Effector memory CD8-positive, alpha-beta T cell (primary cell): ENCODE measurements at places on chromosomes 12 and 14.
A peak's percentile ranks its signal among the peaks of the same experiment; 100 is the strongest.

DNA sequence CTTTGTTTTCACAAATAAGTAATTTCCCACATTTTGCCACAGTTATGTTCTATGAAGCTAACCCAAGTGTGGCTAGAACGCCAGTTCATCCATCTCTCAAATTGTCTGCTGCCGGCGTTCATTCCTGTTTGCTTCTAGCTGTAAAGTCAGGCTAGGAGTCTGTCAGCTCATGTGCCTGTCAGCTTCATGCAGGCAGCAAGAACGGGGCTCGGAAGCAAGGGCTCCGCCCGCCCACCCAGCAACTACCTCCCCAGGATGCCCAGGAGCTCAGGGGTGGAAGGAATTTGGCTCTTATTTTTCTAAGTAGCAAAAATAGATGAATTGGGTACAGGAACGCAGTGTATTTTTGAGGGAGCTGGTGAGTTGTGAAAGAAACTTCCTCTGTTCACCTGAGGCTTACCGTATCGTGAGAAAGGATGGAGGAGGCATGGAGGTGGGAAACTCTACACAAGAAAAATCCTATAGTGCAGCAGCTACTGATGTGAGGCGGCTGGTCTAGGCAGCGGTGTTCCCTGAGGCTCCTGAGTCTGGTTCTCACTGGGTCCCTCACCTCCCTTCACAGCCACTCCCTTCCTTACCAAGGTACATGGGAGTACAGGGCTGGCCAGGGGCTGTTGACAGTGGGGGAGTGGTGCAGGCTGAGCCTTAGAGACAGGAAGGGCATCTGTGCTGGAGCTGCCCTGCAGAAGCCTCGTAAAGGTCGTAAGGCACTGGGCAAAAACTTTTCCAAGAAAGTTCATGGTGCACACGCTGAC, 54.5 kb upstream of the AMN start:
- no peak overlapping the region for H3K27ac ChIP-seq
- H3K4me1 ChIP-seq: peaks cover 13% of the 10 kb centered on the region
- H3K4me3 ChIP-seq: no peak overlapping the region
- no peaks in the 10 kb centered on the region for H3K27me3 ChIP-seq
- peaks cover 11% of the 10 kb centered on the region for H3K36me3 ChIP-seq

- DNase-seq: peak; percentile 78
- peak overlapping the region; percentile 96 for H3K27ac ChIP-seq
- peaks cover 20% of the 10 kb centered on the region for H3K36me3 ChIP-seq
- no peaks in the 10 kb centered on the region for H3K27me3 ChIP-seq
- peak overlapping the region; percentile 76 for H3K4me3 ChIP-seq
Measured at GRCh38 chr14:68685419-68686204, 107.3 kb downstream of the ZFP36L1 start.

- H3K27me3 ChIP-seq: no peaks in the 10 kb centered on the region
- peaks cover 19% of the 10 kb centered on the region for H3K4me1 ChIP-seq
- no peak overlapping the region for H3K4me3 ChIP-seq
- H3K36me3 ChIP-seq: peaks cover 66% of the 10 kb centered on the region
- peak overlapping the region; percentile 50 for H3K27ac ChIP-seq
Measured at GRCh38 chr14:50773632-50774541, 57.1 kb downstream of the NIN start.

DNA sequence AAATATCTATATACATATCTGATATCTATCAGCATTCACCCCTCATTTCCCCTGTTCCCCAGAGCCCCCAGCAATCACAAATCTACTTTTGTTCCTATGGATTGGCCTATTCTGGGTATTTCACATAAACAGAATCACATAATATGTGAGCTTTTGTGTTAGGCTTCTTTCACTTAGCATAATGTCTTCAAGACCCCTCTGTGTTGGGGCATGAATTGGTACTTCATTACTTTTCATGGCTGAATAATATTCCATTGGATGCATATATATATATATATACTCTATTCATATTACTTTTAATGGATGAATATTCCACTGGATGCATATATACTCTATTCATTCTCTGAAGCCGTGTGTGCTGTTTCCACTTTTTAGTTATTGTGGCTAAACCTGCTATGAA, 28.7 kb downstream of the CAMKK2 start:
- H3K27ac ChIP-seq: no peak overlapping the region
- H3K27me3 ChIP-seq: no peaks in the 10 kb centered on the region
- no peaks in the 10 kb centered on the region for H3K4me1 ChIP-seq
- H3K4me3 ChIP-seq: no peak overlapping the region
- peaks cover 43% of the 10 kb centered on the region for H3K36me3 ChIP-seq

- peaks cover 21% of the 10 kb centered on the region for H3K27me3 ChIP-seq
- no peak overlapping the region for H3K27ac ChIP-seq
- DNase-seq: no peak
- H3K36me3 ChIP-seq: peaks cover 2% of the 10 kb centered on the region
Measured at GRCh38 chr14:98816195-98816594, 455.8 kb downstream of the BCL11B start.

GRCh38 chr12:111699-112493, 45.3 kb downstream of the IQSEC3 start:
- peaks cover 2% of the 10 kb centered on the region for H3K36me3 ChIP-seq
- no peak overlapping the region for H3K27ac ChIP-seq
- H3K27me3 ChIP-seq: peaks cover 78% of the 10 kb centered on the region
- no peak for DNase-seq
- H3K4me1 ChIP-seq: peaks cover 1% of the 10 kb centered on the region

DNA sequence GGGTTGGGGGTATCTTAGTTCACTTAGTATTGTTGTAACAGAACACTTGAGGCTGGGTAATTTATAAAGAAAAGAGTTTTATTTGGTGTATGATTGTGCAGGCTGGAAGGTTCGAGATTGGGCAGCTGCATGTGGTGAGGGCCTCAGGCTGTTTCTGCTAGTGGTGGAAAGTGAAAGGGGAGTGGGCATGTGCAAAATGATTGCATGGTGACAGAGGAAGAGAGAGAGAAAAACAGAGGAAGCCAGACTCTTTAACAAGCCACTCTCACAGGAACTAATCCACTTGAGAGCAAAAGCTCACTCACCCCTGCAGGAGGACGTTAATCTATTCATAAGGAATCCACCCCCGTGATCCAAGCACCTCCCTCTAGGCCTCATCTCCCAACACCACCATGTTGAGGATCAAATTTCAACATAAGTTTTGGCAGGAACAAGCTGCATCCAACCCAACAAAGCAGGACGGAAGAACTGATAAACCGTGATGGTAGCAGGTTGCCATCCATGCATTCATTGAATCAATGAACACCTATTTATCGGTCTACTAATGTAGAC, 165.0 kb upstream of the GZMB start:
- H3K4me3 ChIP-seq: no peak overlapping the region
- no peak for DNase-seq
- no peaks in the 10 kb centered on the region for H3K36me3 ChIP-seq
- peaks cover 5% of the 10 kb centered on the region for H3K4me1 ChIP-seq
- H3K27ac ChIP-seq: no peak overlapping the region
- peaks cover 22% of the 10 kb centered on the region for H3K27me3 ChIP-seq

GRCh38 chr12:124406043-124406442, 111.2 kb downstream of the RFLNA start:
- H3K4me3 ChIP-seq: no peak overlapping the region
- peaks cover 16% of the 10 kb centered on the region for H3K36me3 ChIP-seq
- H3K4me1 ChIP-seq: peaks cover 26% of the 10 kb centered on the region
- no peak for DNase-seq
- no peaks in the 10 kb centered on the region for H3K27me3 ChIP-seq

- H3K4me1 ChIP-seq: peaks cover 25% of the 10 kb centered on the region
- DNase-seq: peak; percentile 94
- H3K27me3 ChIP-seq: peaks cover 16% of the 10 kb centered on the region
Measured at GRCh38 chr12:98503592-98504367, 11.6 kb upstream of the TMPO start.

DNA sequence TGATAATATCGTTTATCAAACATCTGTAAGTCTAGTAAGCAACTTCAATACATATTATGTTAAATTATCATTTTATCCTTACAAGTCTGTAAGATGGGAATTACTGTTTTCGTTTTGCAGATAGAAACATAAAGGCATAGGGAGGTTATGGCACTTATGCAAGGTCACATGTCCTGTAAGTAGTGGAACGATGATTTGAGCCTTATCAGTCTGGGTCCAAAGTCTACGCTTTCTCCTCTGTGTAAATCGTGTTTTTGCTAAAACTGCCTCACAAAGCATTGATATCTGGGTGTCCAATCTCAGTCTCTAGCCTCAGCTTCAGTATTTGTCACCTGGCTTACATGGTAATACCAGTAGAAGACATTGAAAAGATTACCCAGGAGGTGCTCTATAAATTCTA, 174.9 kb upstream of the RASSF8 start:
- no peak overlapping the region for H3K27ac ChIP-seq
- no peaks in the 10 kb centered on the region for H3K27me3 ChIP-seq
- H3K4me1 ChIP-seq: no peaks in the 10 kb centered on the region
- no peak overlapping the region for H3K4me3 ChIP-seq
- DNase-seq: no peak

- no peaks in the 10 kb centered on the region for H3K27me3 ChIP-seq
- H3K27ac ChIP-seq: no peak overlapping the region
- no peak overlapping the region for H3K4me3 ChIP-seq
Measured at GRCh38 chr12:43968736-43969135, 132.9 kb downstream of the TMEM117 start.

- peaks cover 4% of the 10 kb centered on the region for H3K4me1 ChIP-seq
- H3K36me3 ChIP-seq: no peaks in the 10 kb centered on the region
- H3K27ac ChIP-seq: no peak overlapping the region
- no peak overlapping the region for H3K4me3 ChIP-seq
Measured at GRCh38 chr14:101200008-101200649, 296.6 kb upstream of the RTL1 start.

GRCh38 chr14:54098536-54098935, 141.9 kb upstream of the BMP4 start:
- no peak overlapping the region for H3K27ac ChIP-seq
- no peak for DNase-seq
- H3K4me3 ChIP-seq: no peak overlapping the region

DNA sequence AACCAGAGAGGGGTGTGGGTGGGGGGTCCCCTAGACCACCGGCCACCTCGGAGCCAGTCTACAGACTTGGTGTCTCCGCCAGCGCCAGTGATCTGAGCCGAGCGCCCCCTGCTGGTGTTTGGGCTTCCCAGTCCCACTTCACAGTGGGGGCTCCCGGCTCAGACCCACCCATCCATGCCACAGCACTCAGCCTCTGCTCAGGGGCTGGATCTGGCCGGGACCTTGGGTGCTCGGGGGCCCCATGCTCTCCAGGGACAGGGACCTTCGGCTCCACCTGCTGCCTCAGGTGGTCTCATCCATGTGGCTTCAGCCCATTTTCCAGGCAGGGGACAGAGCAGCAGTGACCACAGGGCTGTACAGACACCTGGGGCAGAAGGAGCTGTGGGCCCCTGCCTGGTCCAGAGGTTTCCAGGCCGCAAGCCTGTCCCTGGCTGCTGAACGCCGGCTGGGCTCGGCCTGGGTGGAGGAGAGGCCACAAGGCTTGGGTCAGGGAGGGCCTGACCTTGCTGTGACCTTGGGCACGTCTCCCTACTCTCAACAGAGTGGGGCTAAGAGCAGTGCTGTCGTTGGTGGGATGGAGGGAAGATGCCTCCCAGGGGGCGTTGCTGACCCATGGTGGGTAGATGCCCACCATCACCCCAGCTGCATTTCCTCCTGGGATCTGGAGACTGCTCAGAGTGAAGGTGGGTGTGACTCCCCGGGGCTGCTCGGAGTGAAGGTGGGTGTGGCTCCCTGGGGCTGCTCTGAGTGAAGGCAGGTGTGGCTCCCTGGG, 86.3 kb downstream of the KIF26A start:
- no peak for DNase-seq
- H3K27me3 ChIP-seq: peaks cover 50% of the 10 kb centered on the region
- H3K36me3 ChIP-seq: no peaks in the 10 kb centered on the region
- no peak overlapping the region for H3K27ac ChIP-seq
- peaks cover 10% of the 10 kb centered on the region for H3K4me1 ChIP-seq
- no peak overlapping the region for H3K4me3 ChIP-seq

- no peak overlapping the region for H3K4me3 ChIP-seq
- H3K27me3 ChIP-seq: no peaks in the 10 kb centered on the region
- H3K4me1 ChIP-seq: no peaks in the 10 kb centered on the region
- peak overlapping the region; percentile 25 for H3K27ac ChIP-seq
- H3K36me3 ChIP-seq: peaks cover 31% of the 10 kb centered on the region
- no peak for DNase-seq
Measured at GRCh38 chr14:64423987-64424386, 35.8 kb downstream of the MTHFD1 start.

DNA sequence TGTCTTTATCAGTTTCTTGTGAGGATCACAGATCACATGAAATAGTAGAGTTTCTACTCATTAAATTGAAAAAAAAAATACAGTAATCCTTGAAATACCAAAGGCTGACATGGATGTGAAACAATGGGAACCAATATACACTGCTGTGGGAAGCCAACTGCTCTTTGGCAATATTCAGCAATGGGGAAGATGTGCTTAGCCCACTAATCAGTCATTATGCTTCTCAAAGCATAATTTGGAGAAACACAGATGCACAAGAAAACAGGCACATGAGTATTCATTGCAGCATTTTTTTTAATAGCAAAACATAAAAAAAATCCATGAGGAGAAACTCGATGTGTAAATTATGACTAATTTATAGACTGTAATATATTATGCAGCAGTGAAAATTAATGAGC, 40.6 kb downstream of the A2M start:
- no peak overlapping the region for H3K4me3 ChIP-seq
- H3K27ac ChIP-seq: peak overlapping the region; percentile 52
- no peaks in the 10 kb centered on the region for H3K27me3 ChIP-seq
- H3K36me3 ChIP-seq: peaks cover 19% of the 10 kb centered on the region
- no peak for DNase-seq
- peaks cover 29% of the 10 kb centered on the region for H3K4me1 ChIP-seq

- H3K4me1 ChIP-seq: no peaks in the 10 kb centered on the region
- H3K27ac ChIP-seq: no peak overlapping the region
- H3K4me3 ChIP-seq: no peak overlapping the region
- H3K27me3 ChIP-seq: no peaks in the 10 kb centered on the region
- DNase-seq: no peak
- H3K36me3 ChIP-seq: peaks cover 20% of the 10 kb centered on the region
Measured at GRCh38 chr12:69578283-69578682, 7.0 kb upstream of the CCT2 start.

DNA sequence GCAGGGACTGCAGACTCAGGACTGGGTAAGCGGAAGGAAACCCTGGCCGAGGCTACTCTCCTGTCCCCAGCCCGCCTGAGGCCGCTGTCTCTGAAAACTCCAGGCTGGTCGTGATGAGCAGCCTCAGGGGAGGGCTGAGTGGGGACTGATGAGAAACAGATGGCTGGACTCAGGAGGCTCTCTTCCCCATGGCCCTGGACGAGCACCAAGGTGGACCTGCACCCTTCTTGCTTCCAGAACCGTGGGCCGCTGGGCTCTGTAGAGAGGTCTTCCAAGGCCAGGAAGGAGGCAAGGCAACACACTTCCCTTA, 1.1 kb downstream of the TEX22 start:
- peak overlapping the region; percentile 79 for H3K4me3 ChIP-seq
- H3K36me3 ChIP-seq: peaks cover 8% of the 10 kb centered on the region
- no peaks in the 10 kb centered on the region for H3K27me3 ChIP-seq
